ENCODE measurements at places on chromosomes 11 and 22.

- no peak for DNase-seq
These were observed 848.7 kb downstream of the OPCML start for GRCh38 chr11:132683602-132684001.

- DNase-seq, result no peak
These were observed 265.5 kb upstream of the NARS2 start for GRCh38 chr11:78840200-78840599.

- DNase-seq, result no peak
These were observed 52.4 kb downstream of the TRIOBP start for GRCh38 chr22:37749226-37749625.

- DNase-seq, result no peak
These were observed 121.5 kb downstream of the FAM76B start for GRCh38 chr11:95668131-95668530.

- DNase-seq, result no peak
These were observed 623.7 kb upstream of the CCDC90B start for GRCh38 chr11:83909579-83910534.

DNA sequence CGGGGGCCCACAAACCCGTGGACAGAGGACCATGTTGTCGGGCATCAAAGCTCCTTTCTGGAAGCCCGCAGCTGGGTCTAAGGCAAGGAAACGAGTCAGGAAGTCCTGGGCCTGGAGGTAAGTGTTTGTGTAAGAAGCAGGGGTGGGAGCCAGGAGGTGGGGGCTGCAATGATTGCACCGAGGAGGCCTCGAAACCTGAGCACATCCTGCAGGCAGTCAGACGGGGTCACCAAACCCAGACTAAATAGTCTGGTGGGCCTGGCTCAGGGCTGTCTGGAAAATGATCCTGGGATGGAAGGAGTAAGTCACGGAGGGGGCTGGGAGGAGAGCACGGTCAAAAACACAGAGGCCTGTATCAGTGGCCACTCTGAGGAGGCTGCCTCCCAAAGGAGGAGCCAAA lies 539.2 kb downstream of the MN1 start:
- DNase-seq, result no peak

Data from mucosa of descending colon (tissue), 3 donors.